SK-N-MC (cell line): ENCODE measurements at places on chromosomes 5 and 9.

GRCh38 chr9:69495296-69495695, 170.3 kb downstream of the ENTREP1 start:
- DNase-seq, result no peak

DNA sequence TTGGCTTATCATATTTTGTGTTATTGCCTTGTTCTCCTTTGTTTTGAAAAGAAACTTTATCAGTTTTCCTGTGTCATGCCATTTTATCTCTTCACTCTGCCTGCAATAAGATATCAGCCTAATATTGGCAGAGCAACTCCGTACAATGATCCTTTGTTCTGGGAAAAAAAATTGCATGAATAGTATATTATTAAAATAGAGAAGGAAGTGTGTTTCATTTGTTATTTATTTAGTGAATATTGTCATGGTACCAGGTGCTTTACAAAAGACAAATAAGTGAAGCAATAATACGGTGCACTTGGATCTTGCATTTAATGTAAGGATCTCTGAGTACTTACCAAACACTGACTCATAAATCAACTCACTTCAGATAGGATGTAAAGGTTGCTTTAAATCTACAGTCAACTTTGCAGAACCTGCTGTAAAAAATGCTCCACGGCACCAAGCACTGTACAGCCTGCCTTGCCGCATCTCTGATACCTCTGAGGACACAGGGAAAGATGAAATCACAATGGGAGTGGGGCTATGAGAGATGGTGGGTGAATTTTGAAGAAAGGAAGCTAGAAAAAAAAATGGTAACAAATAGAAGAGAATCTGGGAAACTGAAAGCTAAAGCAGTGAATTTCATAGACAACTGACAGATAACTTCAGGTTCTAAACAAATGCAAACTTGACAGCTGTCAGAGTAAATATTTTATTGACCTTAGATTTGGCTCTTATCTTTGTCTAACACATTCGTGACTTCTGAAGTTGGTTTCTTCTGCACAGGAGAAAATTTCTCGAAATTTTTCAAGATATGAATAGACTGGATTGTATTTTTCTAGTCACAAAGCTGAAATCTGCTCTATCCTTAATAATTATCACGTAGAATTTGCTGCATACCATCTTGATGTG, 232.1 kb downstream of the ENC1 start:
- no peak for DNase-seq

GRCh38 chr5:173391031-173391430, 62.8 kb upstream of the STC2 start:
- no peak for DNase-seq

DNA sequence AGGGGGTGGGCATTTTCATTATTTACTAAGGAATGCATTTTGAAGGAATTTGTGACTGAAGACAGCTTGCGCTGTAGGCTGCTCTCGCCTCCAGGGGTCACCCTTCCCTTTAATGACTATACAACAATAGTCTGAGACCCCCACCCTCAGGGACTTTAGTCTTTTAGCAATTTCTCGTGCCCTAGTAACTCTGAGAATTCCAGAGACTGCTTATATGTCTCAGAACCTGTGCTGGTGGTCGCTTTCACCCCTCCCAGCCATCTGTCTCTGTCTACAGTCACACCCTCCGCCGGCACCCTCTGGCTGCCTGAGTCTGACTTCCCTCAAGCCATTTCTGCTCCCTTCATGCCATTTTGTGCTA, 671.4 kb downstream of the NR2F1-AS1 start:
- peak; percentile 20 for DNase-seq

DNA sequence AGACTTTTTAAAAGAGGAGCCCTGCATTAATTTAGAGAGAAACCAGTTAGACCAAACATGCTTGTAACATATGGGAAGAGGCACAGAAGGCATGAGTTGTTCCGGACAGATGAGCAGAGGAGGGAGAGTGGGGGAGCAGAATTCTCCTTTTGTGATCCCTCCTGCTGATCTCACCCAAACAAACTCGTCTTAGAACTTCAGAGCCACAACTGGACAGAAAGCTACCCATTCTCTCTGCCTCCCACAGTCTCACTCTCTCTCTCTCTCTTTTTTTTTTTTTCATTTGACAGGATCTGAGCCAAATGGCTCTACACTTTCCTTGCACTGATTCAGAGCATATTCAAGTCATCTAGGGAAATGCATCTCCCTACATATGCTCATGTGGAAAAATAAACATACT, 196.0 kb upstream of the PAPPA start:
- no peak for DNase-seq
